ENCODE measurements at places on chromosomes 1 and 21.
A peak's percentile ranks its signal among the peaks of the same experiment; 100 is the strongest.

GRCh38 chr21:44930543-44930981 lies 9.3 kb upstream of the SLX9 start:
- no peak for DNase-seq

DNA sequence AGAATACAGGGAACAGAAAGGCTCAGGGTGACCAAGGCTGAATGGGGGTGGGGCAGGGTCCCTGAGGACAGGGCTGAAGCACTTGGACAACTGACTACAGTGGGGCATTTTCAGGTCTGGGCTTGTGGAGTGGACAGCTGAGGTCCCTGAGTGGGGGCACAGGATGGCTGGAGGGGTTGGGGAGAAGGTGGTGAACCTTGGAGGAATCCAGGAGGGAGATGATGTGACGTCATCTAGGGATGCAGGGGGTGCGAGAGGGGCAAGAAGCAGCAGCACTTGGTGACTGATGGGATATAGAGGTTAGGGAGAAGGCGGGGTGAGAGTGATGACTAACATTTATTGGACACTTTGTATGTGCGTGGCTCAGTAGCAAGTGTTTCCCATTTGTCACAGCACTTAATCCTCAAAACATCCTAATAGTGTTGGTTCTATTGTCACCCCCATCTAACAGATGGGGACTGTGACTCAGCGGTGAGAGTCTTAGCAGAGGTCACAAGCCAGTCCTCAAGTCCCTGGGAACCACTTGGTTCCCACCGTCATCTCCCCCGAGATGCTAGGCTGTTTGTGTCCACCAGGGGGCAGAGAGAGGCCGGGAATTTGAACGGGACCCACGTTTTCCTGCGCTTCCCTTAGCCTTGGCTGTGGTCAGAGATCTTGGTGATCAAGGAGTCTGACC lies 27.9 kb upstream of the BMP8B start:
- DNase-seq = peak; percentile 25

DNA sequence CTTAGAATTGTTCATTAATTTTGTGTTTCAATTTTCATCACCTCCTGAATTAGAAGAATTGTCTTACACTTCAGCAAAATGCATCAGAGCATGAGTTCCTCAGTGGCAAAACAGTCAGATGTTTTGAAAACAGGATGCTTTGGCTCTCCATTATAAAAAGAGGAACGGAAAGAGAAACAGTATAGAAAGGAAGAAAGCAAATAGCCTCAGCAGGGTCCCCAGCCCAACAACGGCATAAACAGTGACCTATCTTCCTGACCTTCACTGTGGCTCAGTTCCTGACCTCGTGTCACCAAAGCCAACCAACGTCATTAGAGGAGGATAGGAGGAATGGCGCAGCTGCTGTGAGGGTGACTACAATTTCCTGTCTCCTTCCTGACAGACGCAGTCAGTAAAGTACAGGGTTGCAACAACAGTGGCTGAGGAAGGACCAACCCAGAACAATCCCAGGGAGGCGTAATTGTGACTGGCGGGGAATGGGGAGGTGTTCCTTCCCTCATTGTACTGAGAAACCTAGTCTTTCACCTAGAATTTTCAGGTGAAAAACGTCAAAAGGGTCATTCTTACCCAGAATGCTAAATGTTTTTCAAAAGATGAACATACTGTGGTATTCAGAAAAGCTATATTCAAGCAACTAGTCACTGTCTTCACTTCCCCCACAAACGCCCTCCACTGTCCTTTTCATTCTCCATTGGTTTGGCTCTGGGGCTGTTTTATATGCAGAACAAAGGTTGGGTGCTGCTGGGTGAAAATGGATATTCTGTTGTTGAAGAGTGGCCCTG lies 197.9 kb upstream of the SGIP1 start:
- peak; percentile 46 for DNase-seq

GRCh38 chr1:31915438-31915837 lies 22.7 kb downstream of the PTP4A2 start:
- no peak for DNase-seq

GRCh38 chr1:182570611-182570970 lies 18.5 kb downstream of the RNASEL start:
- no peak for DNase-seq

GRCh38 chr1:35808450-35809113 lies 766 bp downstream of the AGO4 start:
- DNase-seq = peak; percentile 25

DNA sequence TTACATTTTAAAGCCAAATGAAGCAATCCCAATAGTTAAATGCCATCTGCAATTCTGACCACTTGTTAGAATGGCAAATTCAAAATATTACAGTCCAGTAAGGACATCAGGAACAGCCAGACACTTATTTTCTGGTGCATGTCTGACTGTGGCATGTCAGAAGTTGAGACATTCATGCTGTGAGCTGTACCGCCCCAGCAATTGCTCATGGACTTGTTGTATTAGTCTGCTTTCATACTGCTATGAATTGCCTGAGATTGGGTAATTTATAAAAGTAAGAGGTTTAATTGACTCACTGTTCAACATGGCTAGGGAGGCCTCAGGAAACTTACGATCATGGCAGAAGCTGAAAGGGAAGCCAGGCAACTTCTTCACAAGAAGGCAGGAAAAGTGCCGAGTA lies 19.1 kb downstream of the DDAH1 start:
- no peak for DNase-seq

GRCh38 chr1:41776891-41777441 lies 141.8 kb downstream of the HIVEP3 start:
- no peak for DNase-seq

DNA sequence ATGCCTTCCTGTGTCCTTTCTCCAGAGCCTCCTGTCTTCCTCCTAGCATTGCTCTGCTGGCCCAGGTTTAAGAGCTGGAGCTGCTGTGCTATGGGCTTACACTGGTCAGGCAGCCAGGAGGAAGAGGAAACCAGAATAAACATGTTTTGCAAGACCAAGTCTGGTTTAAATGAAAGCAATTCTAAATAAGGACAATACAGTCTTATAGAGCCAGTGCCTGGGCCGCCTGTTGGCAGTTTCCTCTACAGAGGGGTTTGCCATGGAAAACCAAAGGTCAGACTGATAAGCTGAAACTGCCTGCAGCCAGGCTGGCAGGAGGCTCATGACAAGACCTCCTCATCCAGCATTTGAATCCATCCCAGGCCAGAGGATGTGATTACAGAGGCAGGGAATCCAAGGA lies 92.9 kb upstream of the FGGY start:
- DNase-seq = no peak

- DNase-seq = no peak
These were observed 6.9 kb downstream of the AGRN start for GRCh38 chr1:1026599-1027413.

DNA sequence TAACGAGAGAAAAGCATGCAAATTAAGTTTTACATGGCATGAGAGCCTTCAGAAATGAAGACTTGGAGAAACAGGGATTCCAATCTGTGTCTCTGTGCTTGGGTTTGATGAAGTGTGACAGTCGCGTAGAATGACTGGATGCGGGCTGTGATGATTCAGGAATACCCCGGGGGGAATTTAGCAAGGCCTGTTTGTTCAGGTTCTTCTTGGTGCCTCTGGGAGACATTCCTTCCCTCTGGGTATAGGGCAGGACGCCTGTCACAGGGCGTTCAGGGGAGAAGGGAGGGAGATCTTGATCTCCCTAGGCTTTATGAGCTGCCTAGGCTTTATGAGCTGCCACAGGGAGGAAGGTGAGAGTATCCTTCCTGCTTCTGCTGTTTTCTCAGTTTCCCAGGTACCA lies 36.6 kb downstream of the DOP1B start:
- DNase-seq = no peak

- no peak for DNase-seq
These were observed 935.2 kb downstream of the PLA2G4A start for GRCh38 chr1:187763976-187764375.

- DNase-seq = no peak
These were observed 98.5 kb downstream of the GALNT2 start for GRCh38 chr1:230165536-230165935.

DNA sequence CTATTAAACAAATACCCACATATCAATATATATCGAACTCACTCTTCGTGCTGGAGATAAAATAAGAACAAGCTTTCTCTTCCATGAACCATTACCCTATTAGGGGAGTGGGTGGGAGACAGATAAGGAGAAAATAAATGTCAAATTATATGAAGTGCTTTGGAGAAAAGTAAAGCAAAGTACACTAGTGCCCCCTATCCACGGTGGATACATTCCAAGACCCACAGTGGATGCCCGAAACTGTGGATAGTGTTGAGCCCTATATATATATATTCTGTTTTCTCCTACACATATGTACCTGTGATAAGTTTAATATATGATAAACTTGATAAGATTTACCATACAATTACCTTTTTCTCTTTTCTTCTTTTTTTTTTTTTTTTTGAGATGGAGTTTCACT lies 54.6 kb downstream of the FH start:
- no peak for DNase-seq

DNA sequence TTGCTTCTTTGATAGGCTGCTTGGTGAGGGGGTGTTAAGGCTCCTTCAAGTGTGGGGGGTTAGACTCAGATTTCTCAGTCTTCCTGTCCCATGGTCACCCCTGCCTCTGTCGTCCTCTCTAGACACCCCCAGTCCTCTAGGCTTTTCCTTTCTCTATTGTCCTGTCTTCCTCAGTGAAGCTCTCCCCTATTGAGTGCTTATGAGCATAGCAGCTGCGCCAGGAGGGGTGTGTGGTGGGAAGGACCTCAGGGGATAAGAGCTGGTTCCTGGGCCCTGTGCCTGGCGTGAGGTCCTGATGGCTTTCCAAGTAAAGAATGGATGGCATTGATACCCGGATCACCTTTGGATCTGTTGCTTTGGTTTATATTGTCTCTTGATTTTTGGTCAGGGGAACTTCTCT lies 69.1 kb downstream of the DIP2A start:
- DNase-seq = no peak

DNA sequence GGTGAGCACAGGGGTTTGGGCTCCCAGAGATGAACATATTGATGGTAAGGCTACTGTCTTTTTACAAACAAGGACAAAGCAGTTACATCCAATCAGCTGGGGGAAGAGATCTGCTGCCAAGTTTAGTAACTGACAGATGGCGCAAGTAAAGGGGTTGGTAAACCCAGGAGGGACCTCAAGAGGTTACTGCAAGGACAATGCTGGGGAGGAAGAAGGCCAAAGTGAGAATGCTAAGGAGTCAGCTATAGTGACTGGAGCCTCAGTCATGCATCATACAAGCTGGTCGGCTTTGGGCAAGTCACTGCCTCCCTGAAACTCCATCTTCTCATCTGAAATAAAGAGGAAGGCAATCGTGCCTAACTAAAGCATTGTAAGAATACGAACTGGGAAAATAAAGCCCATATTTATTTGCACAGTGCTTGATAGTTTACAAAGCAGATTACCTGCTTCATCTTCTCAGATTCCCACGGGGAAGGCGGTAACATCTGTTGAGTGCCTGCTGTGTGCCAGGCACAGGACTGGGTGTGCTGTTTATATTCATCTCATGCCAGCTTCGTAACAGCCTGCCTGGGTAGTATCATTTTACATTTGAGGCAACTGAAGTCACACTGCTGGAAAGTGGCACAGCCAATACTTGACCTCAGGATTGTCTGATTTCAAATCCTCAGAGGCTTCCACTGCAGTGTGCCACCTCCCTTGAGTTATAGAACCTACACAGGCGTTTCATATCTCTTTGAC lies 114.8 kb downstream of the BEND5 start:
- DNase-seq = no peak

DNA sequence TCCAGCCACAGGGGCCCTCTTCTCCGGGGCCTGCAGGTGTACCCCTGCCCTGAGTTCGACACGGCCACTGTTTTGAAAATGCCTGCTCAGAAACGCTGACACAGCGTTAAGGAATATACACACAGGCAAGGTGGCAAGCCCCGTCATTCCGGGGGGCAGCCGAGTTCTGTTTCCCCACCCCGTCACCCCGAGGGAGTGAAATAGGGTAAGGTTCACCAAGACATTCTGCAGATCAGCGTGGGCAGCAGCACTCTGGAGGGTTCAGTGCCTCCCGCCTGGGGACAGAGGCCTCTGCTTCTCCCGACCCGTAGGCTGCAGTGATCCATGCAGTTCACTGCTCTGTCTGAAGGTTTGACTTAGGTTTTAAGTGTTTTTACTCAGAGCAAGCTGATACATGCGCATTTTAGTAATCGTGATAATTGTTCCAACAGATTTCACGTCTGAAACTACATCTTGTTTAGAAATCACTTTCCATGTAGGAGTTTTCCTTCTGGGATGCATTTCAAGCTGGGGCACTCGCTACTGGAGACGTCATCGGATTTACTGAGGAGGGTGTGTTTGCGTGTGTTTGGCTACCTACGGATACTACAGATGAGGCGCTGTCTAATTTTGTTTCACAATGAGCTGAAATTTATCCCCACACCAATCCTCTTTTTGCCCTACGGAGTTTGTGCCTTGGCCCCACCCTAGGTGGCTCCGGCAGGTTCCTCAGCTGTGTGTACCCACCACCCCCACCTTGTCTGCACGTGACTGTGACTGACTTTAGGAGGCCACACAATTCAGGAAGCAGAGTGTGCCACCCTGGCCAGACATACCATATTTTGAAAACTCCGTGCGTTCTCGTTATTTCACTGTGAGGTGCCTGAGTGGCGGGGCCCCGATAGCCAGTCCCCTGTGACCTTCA lies 63.5 kb downstream of the AGPAT3 start:
- no peak for DNase-seq

GRCh38 chr1:159211331-159212136 lies 6.9 kb downstream of the ACKR1 start:
- DNase-seq = no peak

- DNase-seq = no peak
These were observed 90.7 kb downstream of the TENT5C start for GRCh38 chr1:117696561-117696960.

GRCh38 chr1:47523835-47524215 lies 86.0 kb downstream of the FOXD2 start:
- no peak for DNase-seq

GRCh38 chr1:193221651-193222050 lies 35.2 kb upstream of the B3GALT2 start:
- DNase-seq = no peak

DNA sequence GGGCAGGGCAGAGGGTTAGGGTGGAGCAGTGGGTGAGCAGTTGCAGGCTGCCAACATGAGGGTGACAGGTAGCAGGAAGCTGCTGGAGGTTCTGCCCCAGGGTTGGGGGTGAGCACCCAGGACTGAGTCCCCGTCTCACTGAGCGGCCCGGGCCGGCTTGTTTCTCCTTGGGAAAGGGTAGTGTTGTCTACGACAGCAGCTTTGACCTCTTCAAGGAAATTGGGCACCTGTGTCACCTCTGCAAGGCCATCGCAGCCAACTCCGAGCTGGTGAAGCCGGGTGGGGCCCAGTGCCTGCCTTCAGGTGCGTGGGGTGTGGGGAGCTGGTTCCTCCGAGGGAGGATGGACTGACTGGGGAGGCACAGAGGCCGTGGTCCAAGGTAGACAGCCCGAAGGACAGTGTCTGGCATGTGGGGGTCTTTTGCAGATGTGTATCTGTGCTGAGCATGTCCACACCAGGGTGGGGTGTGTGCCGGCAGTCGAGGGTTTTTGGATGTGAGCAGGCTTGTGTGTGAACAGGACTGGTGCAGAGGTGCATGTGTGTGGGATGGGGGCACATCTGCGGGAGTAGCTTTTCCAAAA lies 51.9 kb downstream of the DISP3 start:
- DNase-seq = no peak
